Stimulated activated CD8-positive, alpha-beta memory T cell treated with anti-CD3 and anti-CD28 coated beads, Interleukin-4, amount 100 ng/mL, for 24 hours (primary cell): ENCODE measurements at places on chromosomes 1 and 21.

- DNase-seq = no peak
Measured at GRCh38 chr1:206727981-206728696, 42.4 kb upstream of the IL19 start.

DNA sequence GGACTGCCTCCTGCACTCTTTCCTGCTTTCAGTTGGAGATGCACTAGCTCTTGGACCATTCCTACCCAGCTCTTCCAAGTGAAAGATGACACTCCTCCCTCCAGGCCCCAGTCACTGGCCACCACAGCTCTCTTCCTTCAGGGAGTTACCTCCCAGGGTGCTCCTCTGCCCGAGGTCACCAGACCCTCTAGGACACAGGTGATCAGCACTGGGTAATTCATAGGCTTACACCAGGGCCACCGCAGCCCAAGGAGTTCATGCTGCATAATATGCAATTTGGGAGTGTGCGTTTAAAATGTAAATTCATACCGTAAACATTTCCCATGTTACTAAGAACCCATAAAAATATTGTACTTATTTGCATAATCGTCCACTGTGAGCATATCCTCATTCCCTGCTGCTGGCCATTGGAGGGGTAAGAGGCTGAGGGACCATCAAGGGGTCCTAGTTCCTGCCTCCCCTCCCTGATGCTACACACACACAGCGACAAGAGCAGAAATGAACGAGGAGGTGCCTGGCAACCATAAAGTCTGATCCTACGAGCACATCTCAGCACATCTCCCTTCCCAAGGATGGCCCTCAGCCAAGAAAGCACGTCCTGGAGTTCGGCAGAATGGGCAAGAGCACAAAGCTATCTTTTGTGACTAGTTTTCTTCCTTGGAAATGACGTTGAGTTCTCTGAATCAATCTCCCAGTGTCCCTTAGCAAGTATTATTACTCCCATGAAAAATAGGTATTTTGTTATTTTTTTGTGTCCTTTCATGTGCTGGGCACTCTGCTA is 222.9 kb upstream of the RAB4A start:
- DNase-seq = no peak

GRCh38 chr1:89974696-89975470 is 20.0 kb upstream of the ZNF326 start:
- DNase-seq = no peak

DNA sequence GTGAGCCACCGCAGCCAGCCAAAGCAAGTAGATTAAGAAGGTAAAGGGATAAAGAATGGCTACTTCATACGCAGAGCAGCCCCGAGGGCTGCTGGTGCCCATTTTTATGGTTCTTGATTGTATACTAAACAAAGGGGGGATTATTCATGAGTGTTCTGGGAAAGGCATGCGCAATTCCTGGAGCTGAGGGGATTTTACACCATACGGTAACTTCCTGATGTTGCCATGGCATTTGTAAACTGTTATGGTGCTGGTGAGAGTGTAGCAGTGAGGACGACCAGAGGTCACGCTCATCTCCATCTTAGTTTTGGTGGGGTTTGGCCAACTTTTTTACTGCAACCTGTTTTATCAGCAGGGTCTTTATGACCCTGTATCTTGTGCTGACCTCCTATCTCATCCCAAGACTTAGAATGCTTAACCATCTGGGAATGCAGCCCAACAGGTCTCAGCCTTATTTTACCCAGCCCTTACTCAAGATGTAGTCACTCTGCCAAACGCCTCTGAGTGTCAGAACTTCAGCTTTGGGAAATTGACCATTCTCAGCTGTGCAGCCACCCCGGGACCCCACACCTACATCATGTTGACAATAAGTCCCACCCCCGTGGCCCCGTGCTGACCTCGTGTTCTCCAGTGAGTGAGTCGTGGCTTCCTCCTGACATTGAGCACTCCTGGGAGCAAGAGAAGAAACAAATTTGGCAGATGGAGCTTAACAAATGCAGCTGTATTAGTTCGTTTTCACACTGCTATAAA is 149.4 kb upstream of the COL6A1 start:
- DNase-seq = no peak

GRCh38 chr1:41456847-41457540 is 27.5 kb downstream of the EDN2 start:
- no peak for DNase-seq
